ENCODE measurements at places on chromosomes 12 and 14.

DNA sequence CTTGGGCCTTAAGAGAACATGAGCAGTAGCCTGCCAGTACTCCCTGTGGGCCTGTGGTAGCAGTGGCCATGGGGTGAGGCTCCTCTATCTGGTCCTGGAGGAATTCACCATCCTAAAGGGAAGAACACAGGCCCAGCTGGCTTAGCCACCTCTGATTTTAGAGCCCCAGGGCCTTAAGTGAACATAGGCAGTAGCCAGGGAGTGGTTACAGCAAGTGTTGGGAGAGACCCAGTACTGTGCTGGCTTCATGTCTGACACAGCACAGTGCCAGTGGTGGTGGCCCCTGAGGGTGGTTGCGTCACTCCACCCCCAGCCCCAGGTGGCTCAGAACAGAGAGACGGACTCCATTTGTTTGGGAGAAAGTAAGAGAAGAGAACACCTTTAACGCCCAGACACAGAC lies 105.1 kb downstream of the TXNDC16 start:
- no peak for DNase-seq

DNA sequence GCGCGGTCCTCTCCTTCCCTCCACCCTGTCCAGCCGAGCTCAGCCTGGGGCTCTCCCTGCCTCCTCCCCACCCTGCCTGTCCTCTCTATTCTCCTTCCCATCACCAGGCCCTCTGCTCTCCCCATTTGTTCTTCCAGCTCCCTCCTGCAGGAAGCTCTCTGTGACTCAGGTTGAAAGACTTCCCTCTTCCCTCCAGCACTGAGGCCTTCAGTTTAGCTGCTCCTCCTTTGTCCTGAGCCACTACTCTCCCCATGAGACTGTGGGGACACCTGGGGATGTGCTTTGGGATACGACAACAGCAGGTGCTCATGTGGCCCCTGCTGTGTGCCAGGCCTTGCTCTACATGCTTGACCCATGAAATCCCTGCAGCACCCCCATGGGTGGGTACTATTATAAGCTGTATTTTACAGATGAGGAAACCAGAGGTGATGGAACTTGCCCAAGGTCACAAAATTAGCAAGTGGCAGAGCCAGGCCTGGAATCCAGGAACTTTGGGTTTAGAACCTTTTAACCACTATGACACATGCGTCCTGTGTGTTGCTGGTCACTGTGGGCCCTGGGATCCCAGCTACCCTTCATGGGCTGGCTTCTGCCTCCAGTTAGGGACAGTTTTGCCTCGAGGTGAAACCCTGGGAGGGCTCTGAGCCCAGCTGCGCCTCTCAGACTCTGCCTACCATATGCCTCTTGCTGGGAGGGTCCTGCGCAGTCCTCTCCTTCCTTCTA lies 5.5 kb downstream of the KRT80 start:
- DNase-seq, result peak; percentile 86

DNA sequence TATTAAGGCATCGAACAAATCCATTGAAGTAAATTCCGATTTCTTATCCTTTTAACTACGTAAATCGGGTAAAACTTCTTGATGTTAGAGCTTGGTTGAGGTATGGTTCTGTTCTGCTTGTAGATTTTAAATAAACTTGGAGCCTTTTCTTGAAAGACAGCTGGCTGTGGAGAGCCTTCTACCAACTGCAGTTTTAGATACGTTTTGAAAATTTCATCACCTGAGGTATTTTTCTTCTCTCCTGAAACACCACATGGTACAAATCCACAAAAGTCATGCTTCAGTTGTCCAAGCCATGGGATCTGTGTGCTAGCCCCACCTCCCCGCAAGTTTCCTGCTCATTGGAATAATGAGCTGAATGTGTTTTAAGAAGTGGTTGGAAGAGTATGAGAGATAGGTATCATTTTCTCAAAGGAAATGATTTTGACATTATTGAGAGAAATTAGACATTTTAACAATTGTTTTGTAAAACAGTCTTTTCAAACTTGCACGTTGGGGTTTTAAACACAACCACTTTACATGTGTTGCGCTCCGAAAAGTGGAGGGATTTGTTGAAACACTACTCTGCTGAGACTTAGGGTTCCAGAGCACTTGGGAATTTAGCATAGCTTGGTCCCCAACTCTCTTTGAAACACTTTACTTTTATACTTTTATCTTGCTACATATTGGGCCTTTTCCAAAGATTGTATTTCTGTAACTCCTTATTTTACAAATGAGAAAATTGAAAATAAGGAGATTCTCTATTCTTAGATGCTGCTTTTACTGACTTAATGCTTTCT lies 1.4 kb downstream of the PPM1A start:
- DNase-seq, result peak; percentile 38

GRCh38 chr12:94245631-94246383 lies 97.4 kb downstream of the PLXNC1 start:
- peak; percentile 61 for DNase-seq

DNA sequence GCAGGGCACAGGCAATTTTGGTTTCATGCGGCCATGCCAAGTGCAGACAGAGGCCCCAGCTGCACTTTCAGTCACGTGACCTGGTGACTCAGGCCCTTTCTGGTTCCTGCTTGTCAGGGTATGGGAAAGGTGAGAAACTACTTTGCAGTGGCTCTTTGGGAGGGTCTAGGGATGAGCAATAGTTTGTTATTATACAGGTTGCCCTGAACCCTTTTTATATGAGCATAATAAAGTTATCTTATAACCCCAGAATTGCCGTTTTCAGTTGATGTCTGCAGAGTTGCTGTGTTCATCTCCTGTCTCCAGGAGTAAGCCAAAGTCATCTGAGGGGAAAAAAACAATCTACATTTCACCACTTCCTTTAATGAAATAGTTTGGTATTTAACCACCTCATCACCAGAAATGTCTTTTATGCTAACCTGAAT lies 30.9 kb upstream of the EMP1 start:
- peak; percentile 81 for DNase-seq

DNA sequence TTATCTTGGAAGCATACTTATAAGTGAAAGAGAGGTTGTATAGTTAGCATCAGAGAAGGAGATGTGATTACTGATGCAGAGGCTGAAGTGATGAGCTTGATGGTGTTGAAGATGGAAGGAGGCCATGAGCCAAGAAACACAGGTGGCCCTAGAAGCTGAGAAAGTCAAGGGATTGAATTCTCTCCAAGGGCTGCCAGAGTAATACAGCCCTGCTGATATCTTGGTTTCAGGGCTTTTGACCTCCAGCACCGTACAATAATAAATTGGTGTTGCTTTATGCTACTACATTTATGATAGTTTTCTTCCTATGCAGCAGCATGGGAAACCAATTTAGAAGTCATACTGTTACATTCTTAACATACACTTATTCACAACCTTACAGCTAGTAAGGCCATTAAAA lies 1133.3 kb downstream of the AACS start:
- no peak for DNase-seq

DNA sequence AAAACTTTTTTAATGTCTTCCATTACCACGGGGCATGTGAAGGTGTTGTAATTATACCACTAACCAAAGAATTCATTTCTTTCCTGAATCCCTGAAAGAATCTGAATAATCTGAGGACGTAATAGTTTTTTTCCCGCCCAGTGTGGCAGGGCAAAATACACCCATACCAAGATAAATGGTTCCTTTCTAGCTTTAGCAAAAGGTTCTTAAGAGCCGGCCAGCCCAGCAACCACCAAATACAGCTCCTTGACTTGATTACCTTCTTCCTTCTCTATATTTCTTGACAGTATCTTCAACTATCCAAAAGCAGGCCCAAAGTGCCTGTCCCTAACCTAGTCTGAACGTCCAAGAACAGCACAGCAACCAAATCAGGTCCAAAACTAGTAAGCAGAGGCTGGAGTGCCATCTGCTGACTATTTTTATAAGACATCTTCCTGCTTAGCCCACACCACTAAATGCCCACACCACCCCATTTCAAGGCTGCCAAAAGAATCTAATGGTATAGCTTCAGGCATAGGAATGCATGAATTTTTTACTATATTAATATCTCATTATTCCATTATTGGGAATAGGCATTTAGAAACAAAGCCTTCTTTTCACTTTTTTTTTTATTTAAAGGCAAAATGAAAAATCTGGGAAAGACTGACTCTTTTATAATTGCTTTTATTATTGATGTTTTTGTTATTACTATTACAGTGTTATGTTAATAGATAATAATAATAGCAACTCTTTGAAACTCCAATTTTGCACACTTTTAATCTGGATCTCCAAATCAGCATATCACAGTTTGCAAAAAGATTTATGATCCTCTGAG lies 524.4 kb downstream of the MED13L start:
- peak; percentile 74 for DNase-seq

DNA sequence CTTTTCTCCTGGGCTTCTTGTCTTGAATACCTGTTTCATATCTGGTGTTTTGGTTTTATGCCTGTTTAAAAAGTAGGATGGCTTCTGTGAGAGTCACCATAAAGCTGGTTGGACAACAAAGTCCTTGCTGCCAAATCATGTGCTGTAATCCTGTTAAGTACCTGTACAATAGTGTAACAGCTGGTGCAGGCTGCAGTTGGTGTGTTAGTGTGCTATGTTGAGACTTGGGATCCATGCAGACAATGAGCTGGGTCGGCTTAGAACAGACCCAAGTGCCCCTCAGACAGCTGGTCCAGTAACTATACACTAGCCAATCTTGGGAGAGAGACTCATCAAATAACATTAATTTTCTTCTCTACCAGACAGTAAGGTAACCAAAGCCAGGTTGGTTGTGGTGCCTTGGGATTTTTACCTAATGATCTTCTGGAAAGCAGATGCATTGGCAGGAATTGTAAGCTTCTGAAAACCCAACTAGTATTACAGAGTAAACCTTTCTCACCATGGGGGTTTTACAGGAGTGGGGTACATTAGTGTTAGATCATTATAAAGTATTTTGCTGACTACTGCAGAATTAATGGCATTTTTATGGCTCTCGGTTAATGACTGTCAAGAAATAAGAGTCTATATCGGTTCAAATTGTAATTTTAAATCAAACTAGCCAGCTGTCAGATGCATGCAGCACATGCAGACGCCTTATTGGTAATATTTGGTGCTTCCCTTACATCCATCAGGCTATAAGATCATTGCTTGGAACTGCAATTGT lies 231.2 kb downstream of the PDZRN4 start:
- DNase-seq, result no peak

DNA sequence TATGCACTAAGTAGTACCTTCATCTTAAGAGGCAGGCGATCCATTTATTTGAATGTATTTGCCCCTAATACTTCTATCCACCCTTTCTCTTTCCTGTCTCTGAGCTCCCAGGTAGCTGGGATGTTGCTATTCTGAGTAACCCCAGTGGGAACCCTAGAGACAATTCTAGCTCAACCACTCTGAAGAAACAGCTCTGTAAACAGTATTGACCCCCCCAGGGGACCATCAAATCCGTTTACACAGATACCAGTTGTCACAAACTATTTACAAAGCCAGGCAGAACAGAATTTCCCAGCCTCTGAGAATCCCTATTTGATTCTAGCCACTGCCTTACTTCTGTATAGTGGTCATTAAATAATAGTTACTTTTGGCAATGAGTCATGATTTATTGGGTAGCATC lies 64.9 kb downstream of the MIPOL1 start:
- DNase-seq, result no peak

- no peak for DNase-seq
Measured at GRCh38 chr12:53758081-53758729, 6.4 kb upstream of the CISTR start.

GRCh38 chr12:98769068-98769467 lies 124.0 kb downstream of the APAF1 start:
- no peak for DNase-seq

GRCh38 chr14:34175574-34175973 lies 224.7 kb upstream of the EGLN3 start:
- no peak for DNase-seq

- DNase-seq, result no peak
Measured at GRCh38 chr14:70785556-70785955, 23.8 kb downstream of the MAP3K9 start.

- peak; percentile 55 for DNase-seq
Measured at GRCh38 chr14:50947446-50947845, 3.2 kb upstream of the PYGL start.

DNA sequence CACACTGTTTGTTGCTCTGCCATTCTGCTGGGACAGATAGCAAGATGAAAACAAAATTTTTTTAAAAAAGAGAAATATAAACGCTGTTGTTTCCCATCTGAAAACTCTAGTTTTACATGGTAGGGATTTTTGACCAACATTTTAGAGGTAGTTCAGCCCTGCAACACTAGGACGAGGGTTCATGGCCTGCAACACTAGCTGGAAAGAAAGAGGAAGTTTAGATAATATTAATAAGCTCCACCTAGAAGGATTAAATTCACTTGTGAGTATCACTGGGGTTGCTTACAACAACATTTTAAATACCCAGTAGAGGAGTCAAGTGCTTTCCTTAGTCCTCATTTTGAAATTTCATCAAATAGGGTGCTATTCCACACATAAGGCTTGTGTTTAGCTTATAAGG lies 68.2 kb downstream of the SRGAP1 start:
- DNase-seq, result no peak

- peak; percentile 31 for DNase-seq
Measured at GRCh38 chr12:7090222-7090998, 1.8 kb downstream of the C1R start.

DNA sequence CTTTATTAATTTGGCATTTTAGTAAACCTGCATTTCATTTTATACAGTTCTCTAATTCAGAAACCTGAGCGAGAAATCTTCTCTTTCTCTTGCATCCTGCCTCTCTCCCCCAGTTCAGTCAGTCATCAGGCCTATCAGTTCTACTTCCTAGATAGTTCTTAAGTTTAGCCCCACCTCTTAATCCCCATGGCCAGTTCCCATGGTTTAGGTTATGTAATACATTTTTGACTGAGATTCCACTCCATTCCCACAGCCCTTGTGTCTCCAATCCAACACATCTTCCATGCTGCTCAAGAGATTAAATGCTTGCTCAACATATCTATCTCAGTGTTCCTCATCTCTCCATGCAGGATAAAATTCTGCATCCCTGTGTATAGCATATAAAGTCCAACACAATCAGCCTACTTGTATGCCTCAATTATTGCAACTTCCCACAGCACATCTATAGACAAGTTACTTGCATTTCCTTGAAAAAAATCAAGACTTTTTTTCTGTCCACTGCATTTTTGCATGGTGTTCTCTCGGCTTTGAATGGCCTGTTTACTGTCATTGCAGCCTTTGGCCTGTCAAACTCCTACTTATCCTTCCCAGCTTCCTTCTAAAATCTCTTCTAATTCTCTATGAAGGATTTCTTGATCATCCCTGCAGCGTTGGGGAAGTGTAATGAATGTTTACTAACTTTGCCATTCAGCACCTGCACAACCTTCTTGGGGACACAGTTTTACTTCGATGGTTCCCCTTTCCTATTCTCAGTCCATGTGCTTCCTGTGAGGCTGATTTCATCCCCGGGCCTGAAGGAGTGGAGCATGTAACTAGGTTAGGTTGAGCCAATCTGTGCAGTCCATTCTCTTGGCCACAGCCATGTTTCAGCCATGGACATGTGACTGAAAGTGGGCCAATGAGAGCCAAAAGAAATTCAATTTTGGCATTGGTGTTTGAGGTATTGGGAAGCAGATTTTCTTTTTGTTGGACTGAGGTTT lies 80.8 kb downstream of the DACT1 start:
- no peak for DNase-seq

GRCh38 chr14:94685681-94686485 lies 73.7 kb downstream of the SERPINA3 start:
- DNase-seq, result no peak
